ENCODE measurements at places on chromosomes 5 and 9. TPM values are rescaled to one million over a fixed set of nuclear protein-coding genes. Genes with fewer than 3 reads are reported as not detected.

The PIP5K1B gene
- 56.6 TPM for total RNA-seq

GRCh38 chr5:145548097-145548496 is 287.0 kb downstream of the PRELID2 start:
- H3K27me3 ChIP-seq = no peaks in the 10 kb centered on the region
- no peak for DNase-seq
- no peak overlapping the region for H3K27ac ChIP-seq
- no peaks in the 10 kb centered on the region for H3K4me1 ChIP-seq
- H3K4me3 ChIP-seq = no peak overlapping the region
- H3K36me3 ChIP-seq = no peaks in the 10 kb centered on the region

DNA sequence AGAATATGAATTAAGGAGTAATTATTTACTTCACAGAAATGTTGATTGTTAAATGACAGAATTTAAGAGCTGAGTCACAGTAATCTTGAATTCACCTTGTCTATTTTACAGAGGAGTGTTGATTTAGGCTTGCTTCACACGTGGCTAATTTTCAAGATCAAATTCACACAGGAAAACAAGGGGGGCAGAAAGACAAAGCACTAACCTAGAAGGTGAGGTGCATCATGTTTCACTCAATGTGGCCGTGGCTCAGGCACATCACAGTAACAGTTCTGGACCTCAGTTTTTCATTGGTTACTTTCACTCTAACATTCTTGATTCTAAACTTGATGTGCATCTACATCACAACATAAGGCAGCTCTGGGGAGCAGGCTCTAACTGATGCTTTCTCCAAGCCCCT is 69.6 kb upstream of the GNAQ start:
- H3K36me3 ChIP-seq = peaks cover 1% of the 10 kb centered on the region
- no peak overlapping the region for H3K27ac ChIP-seq
- H3K4me1 ChIP-seq = peaks cover 22% of the 10 kb centered on the region
- H3K4me3 ChIP-seq = no peak overlapping the region
- DNase-seq = no peak

GRCh38 chr9:87158765-87159164 is 211.5 kb upstream of the GAS1 start:
- no peaks in the 10 kb centered on the region for H3K27me3 ChIP-seq
- no peak overlapping the region for H3K4me3 ChIP-seq
- no peaks in the 10 kb centered on the region for H3K4me1 ChIP-seq
- no peaks in the 10 kb centered on the region for H3K36me3 ChIP-seq
- no peak overlapping the region for H3K27ac ChIP-seq
- DNase-seq = no peak

- no peaks in the 10 kb centered on the region for H3K36me3 ChIP-seq
- H3K27me3 ChIP-seq = no peaks in the 10 kb centered on the region
- peak; percentile 61 for DNase-seq
- H3K27ac ChIP-seq = peak overlapping the region; percentile 93
- peaks cover 41% of the 10 kb centered on the region for H3K4me1 ChIP-seq
These were observed 22.3 kb downstream of the FAM78A start for GRCh38 chr9:131253891-131254491.

The TRIM36 gene
- 0.12 TPM for total RNA-seq

The GPR150 gene
- total RNA-seq = 0.56 TPM

The SLC4A9 gene
- not detected for total RNA-seq

DNA sequence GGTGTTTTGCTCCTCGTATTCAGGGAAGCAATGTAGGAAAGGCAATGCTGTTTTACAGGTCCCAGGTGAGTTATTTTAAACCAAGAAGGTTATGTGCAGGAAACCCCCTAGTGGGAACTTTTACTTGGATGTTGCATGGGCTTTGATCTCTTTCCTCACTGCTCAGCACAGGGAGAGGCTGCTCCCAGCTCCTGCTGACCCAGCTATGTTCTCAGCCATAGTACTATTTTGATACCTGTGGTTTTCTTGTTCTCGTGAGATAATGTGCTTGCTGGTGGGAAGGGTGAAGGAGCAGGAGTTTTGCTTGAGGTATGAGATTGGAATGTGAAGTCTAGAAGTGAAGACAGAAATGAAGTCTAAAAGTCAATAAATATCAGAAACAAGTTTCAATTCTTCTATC is 265.6 kb upstream of the FBXL7 start:
- no peaks in the 10 kb centered on the region for H3K27me3 ChIP-seq
- H3K27ac ChIP-seq = no peak overlapping the region
- no peak for DNase-seq
- no peaks in the 10 kb centered on the region for H3K36me3 ChIP-seq
- no peaks in the 10 kb centered on the region for H3K4me1 ChIP-seq
- no peak overlapping the region for H3K4me3 ChIP-seq

DNA sequence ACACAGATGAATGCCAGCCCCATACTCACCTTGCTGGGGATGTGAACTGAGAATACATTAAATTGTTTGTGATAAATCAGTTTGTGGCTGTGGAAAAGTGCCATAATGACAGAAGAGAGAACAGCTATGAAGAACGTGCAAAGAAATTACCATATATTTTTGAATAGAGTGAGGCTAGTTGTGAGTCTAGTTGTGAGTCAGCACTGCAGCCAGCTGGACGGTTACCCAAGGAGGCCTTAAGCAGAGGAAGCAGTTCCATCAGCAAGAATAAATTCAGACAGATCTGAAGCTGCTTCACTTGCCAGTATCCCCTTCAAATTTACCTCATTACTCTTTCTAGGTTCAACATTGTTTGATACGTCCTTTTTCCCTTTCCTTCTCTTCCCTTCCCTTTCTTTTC is 446.0 kb downstream of the MTRR start:
- no peak overlapping the region for H3K4me3 ChIP-seq
- no peaks in the 10 kb centered on the region for H3K4me1 ChIP-seq
- H3K36me3 ChIP-seq = no peaks in the 10 kb centered on the region
- no peaks in the 10 kb centered on the region for H3K27me3 ChIP-seq
- H3K27ac ChIP-seq = no peak overlapping the region
- DNase-seq = no peak

The TMEM174 gene
- total RNA-seq = not detected

The PTPRD gene
- total RNA-seq = not detected

Measured in activated CD4-positive, alpha-beta T cell treated with anti-CD3 and anti-CD28 coated beads, Interleukin-2, amount 10 ng/mL, durations not matched to agents 24 days and 14 days (primary cell).